ENCODE measurements at places on chromosomes 4 and X.

DNA sequence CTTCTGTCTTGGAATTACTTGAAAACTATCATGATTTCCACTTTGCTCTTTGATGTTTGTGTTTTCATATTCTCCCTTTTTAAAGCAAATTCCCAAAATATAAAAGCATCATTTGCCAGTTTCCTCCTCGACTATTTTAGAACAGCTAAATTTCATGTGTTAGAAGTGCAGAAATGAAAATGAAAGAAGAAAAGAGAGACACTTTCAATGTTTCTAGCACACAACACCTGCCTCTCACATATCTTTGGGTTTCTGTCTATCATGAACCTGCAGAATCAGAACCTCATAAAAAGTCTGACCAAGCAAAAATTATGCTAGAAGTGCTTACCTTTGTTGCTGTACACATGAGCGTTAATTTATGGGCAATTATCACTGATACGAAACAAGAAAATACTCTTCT is 1.9 kb upstream of the NEUROG2 start:
- DNase-seq: peak; percentile 37

DNA sequence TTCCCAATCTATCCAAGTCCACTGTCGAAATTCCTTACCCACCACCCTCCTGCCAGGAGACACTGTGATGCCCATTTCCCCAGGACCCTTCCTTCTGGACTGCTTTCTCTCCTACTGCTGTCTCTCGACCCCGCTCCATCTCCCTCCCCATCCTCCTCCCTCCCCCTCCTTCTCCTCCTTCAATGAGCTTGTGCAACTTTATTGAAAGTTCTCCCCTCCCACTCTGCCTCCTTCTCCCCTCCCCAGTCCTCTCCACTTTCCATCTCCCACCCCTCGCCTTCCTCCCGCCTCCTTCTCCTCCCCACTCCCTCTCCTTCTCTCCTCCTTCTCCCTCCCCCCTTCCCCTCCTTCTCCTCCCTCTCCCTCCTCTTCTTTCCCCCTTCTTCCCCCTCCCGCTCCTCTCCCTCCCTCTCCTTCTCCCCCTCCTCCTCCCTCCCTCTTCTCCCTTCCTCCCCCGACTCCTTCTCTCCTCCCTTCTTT is 116.6 kb upstream of the FAT1 start:
- no peak for DNase-seq

DNA sequence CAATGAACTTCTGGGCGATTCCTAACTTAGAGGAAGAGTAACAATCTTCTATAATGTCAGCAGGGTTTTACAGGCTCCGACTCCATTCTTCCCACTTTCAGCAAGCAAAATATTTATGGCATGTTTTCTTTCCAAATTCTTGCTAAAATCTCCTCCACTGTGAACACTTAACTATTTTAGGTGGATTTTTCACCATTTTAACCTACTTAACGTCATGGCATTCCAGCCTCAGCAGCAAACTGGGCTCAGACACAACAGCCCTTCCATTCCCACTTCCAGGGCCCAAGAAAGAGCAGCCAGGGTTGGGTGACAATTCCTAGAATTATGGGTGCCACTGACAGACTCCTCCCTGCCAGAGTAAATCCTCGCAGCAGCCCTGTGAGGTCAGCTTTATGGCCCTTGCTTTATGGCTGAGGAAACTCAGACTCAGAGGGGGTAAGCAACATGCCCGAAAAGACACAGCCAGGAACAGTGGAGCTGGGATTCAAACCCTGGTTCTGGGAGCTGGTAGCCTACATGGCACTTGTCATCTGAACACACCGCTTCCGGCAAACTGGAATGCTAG is 112.8 kb upstream of the MAP3K15 start:
- no peak for DNase-seq

- DNase-seq: no peak
These were observed 2326.8 kb upstream of the AGA start for GRCh38 chr4:179768996-179769395.

- no peak for DNase-seq
These were observed 538.7 kb upstream of the PCDH7 start for GRCh38 chr4:30181512-30181911.

Data from Karpas-422 (cell line).